Astrocyte (in vitro differentiated cells and primary cell): ENCODE measurements at places on chromosomes 2 and 18.

GRCh38 chr2:237514474-237515130 lies 27.6 kb downstream of the MLPH start:
- no peak for DNase-seq

GRCh38 chr2:233768076-233768475 lies 8.0 kb downstream of the UGT1A1 start:
- DNase-seq, result no peak

- no peak for DNase-seq
Observed at GRCh38 chr2:25268139-25268538, 73.6 kb downstream of the DNMT3A start.

GRCh38 chr2:96188821-96189526 lies 19.7 kb downstream of the STARD7 start:
- DNase-seq, result no peak

DNA sequence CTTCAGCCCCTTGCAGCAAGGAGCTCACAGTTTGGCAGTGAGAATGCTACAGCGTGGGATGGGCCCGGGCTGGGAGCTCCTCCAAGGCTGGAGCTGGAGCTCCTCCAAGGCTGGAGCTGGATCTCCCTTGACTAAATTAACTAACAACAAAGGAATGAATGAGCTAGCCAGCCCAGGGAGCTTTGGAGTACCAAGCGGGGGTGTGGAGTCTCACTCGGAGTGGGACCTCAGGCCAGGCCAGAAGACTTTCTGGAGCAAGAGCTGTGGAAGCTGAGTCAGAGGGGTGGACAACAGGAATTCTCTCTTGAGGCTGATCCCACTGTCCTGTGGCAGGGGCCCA lies 244.7 kb upstream of the HS6ST1 start:
- DNase-seq, result peak; percentile 98

DNA sequence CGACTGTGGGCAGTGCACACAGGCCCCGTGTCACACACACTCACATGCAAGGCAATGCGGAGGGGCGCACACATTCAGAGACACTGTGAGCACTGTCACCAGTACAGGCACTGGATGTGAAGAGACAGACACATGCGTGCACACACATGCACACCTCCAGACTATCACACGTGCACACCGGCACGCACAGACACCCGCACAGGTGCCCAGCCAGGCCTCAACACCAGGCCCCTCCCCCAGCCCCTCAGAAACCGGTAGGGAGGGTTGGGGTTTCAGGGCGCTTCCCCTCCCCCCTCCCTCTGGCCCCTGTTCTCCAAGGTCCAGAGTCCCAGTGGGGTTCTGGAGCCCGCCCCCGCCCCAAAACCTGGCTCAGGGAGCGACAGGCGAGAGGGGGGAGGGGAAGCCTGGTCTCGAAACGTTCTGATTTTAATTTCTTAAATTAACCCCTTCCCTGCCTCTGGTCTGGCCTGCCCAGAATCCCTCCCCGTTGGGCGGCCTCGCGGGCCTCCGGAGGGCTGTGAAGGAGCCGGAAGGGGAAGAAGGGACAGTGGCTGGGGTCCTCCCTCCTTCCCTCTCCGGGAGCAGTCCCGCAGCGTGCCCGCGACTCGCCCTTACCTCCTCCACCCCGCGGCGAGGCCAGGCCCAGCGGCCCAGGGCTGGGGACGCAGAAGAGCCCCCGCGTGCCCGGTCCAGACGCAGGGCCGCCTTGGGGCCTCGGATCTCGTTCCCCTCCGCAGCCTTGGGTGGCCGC lies 558 bp downstream of the FBXO41 start:
- no peak for DNase-seq

GRCh38 chr2:157439824-157440186 lies 4.1 kb downstream of the CYTIP start:
- no peak for DNase-seq

GRCh38 chr2:37447446-37447845 lies 103.0 kb downstream of the QPCT start:
- no peak for DNase-seq

DNA sequence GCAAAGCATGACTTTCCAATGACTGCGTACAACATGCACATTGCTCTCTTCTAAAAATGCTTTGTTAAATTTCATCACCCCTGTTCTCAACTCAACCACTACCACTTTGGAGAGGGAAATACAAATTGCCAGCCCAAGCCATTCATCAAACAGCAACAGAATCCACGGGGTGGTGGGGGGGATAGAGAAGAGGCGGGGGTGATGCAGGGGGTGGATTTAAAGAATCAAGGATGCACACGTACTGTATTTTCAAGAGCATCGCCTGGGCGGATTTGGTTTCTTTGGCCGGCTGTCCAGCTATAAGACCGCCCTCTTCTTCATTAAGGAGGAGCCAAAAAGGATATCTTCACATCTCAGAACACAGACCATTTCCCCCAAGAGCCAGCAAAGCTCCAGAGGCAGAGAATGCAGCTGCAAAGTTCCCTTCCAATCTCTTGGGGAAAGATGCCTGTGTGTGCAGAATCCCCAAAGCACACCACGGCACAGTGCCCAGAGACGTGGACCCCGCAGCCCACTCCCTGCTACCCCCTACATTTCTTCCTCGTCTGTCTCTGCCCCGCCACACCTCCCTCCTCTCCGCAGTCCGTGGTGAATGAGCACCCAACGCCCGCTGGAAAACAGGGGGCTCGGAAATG lies 977 bp downstream of the SLC8A1 start:
- peak; percentile 74 for DNase-seq
